ENCODE measurements at places on chromosomes 4 and X. TPM values are rescaled to one million over a fixed set of nuclear protein-coding genes. Genes with fewer than 3 reads are reported as not detected.

The UPF3B gene
- 4.8 TPM for total RNA-seq

The GPR34 gene
- total RNA-seq = 7.2 TPM

The ZNF595 gene
- 29.5 TPM for total RNA-seq

The EBP gene
- total RNA-seq = 44.4 TPM

The MAGEA1 gene
- not detected for total RNA-seq

The SOX3 gene
- total RNA-seq = not detected

The PNMA5 gene
- not detected for total RNA-seq

The WAS gene
- total RNA-seq = 6.4 TPM

The GLUD2 gene
- 2.3 TPM for total RNA-seq

The NUDT10 gene
- total RNA-seq = 7.3 TPM

The GABRG1 gene
- total RNA-seq = 0.06 TPM

The PNCK gene
- total RNA-seq = 6.5 TPM

The UGT2A1 gene
- total RNA-seq = 8.8 TPM

The PRICKLE3 gene
- 8.0 TPM for total RNA-seq

The GAGE12F gene
- not detected for total RNA-seq

The TBC1D8B gene
- total RNA-seq = 11.3 TPM

The TXLNG gene
- total RNA-seq = 9.4 TPM

The EVC2 gene
- 12.0 TPM for total RNA-seq

Data from metanephros (tissue), 2 donors.